Stimulated activated CD4-positive, alpha-beta T cell treated with anti-CD3 and anti-CD28 coated beads, Interleukin-12 subunit alpha, Interleukin-12 subunit beta, amount 100 ng/mL, for 48 hours (primary cell): ENCODE measurements at places on chromosomes 12 and 14.

DNA sequence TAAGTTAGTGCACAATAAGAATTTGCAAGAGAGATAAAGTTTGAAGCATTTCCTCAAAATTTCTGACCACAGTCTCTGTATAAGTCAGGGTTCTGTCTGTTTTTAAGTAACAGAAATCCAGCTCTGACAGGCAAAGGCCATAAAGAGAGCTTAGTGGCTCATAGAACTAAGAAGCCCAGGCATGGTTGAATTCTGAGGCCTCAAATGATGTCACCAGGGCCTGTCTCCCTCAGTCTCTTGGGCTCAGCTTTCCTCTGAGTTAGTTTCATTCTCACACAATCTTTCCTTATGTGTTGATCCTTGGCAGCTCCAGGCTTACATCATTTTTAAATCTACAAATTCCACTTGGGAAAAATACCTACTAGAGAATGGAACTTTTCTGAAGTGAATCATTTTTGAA is 173.4 kb upstream of the ATP2B1 start:
- DNase-seq, result no peak

GRCh38 chr12:5479761-5480160 is 47.9 kb downstream of the NTF3 start:
- no peak for DNase-seq

GRCh38 chr14:67409461-67409860 is 2.5 kb downstream of the PLEK2 start:
- DNase-seq, result no peak

DNA sequence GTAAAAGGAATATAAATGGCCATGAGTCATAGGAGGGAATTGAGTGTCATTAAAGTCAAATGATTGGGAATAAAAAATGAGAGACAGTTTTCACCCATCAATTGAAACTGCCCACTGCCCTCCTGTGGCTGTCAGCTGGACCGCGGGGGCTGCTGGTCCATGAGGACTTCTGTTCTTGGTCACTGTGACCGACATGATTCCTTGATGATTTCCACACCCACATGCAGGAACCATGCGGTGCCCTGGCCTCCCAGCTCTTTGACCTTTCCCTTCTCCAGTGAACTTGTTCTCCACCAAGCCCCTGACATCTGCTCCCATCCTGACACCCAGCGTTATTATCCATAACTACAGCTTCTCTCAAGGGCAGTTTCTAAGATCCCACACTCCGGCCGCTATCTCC is 48.4 kb downstream of the C12orf75 start:
- DNase-seq, result no peak

- DNase-seq, result no peak
These were observed 196.2 kb upstream of the ARHGAP5 start for GRCh38 chr14:31880935-31881334.

- no peak for DNase-seq
These were observed 177.8 kb downstream of the KLHL28 start for GRCh38 chr14:44783901-44784300.

DNA sequence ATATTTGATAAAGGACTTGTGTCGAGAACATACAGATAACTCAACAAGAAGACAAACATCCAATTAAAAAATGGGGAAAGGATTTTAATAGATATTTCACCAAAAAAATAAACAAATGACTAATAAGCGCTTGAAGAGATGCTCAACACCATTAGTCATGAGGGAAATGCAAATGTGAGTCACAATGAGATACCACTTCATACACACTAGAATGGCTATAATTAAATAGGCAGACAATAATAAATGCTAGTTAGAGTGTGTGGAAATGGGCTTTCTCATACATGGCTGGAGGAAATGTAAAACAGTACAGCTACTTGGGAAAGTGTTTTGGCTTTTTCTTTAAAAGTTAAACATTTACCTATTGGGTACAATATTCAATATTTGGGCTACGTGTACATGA is 34.8 kb downstream of the DLK1 start:
- no peak for DNase-seq

- DNase-seq, result no peak
These were observed 29.0 kb downstream of the PTPRB start for GRCh38 chr12:70608184-70608583.

GRCh38 chr14:34356264-34356654 is 105.8 kb downstream of the SPTSSA start:
- no peak for DNase-seq

- DNase-seq, result no peak
These were observed 244.9 kb upstream of the RGS6 start for GRCh38 chr14:71687166-71687831.

GRCh38 chr14:64801800-64802199 is 77.9 kb downstream of the SPTB start:
- DNase-seq, result no peak

GRCh38 chr14:101029668-101030290 is 126.3 kb upstream of the RTL1 start:
- no peak for DNase-seq

GRCh38 chr12:109815757-109816617 is 17.2 kb downstream of the TRPV4 start:
- no peak for DNase-seq

DNA sequence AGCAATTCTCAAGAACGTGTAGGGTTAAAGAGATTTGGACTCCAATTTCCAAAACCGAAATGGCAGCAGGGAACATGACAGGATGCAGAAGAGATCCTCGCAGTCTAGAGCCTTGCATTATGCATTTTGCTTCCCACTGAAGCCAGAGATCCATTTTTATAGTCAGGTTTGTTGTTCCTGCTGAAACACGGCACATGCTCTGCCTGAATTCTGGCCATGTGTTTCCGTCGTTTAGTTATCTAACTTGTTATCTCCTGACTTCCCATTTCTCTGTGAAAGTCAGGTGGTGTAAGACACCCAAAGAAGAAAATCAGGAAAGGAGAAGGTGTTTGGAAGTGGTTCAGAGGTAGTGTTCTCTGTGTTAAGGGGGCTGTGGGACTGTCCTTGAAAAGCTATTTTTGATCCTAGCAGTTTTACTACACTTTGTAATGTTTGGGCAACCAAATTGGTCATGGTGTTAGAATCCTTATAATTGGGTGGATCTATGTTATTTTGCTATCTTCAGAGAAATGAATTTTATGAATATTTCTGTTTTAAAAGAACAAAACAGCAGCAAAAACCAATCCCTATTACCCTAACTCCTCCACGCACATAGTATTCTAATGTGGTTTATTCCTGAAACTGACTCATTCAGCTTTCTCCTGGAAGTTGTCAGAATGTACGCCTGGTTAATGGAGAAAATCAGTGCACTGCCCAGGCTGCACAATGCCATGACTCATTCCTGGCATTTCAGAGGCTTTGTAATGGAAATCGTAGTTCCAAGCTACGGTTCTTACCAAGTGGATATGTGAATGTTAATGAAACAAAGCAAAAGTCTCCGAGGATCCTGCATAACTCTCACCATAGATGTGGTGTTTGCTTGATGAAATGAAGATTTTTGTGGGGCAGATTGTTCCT is 110.1 kb downstream of the SAMD4A start:
- no peak for DNase-seq

DNA sequence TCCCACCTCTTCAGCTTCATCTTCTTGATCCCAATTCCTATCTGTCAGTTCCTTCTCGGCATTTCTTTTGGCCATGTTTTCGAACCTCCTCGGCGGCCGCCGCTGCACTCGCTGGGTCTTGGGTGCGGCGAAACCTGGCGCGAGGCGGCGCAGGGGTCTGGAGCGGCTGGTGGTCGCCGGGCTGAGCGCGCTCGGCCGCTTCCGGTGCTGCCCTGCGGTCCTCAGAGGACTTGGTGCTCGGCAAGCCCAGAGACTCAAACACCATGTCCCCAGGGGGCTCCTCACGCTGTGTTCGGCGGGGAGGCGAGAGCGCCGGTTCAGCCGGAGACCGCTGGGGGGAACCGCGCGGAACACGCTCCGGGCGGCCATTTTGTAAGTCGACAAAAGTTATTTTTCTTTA is 51.8 kb downstream of the PPP1R36 start:
- DNase-seq, result no peak

GRCh38 chr12:14664434-14665023 is 31.9 kb downstream of the GUCY2C start:
- DNase-seq, result no peak

DNA sequence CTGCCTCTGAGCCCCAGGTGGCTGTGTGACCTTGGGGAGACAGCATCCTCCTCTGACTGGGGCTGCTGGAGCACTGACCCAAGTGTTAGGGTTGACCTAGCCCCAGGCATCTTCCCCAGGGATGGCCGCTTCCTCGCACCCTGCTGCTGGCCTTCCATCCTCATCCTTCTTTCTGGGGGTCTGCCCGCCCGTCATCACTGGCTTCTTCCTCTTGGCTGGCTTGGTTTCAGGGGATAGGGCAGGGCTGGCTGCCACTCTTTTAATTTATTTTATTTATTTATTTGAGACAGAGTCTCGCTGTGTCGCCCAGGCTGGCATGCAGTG is 3.5 kb downstream of the TEDC1 start:
- no peak for DNase-seq

GRCh38 chr12:79826267-79827128 is 108.4 kb downstream of the PPP1R12A start:
- DNase-seq, result no peak

DNA sequence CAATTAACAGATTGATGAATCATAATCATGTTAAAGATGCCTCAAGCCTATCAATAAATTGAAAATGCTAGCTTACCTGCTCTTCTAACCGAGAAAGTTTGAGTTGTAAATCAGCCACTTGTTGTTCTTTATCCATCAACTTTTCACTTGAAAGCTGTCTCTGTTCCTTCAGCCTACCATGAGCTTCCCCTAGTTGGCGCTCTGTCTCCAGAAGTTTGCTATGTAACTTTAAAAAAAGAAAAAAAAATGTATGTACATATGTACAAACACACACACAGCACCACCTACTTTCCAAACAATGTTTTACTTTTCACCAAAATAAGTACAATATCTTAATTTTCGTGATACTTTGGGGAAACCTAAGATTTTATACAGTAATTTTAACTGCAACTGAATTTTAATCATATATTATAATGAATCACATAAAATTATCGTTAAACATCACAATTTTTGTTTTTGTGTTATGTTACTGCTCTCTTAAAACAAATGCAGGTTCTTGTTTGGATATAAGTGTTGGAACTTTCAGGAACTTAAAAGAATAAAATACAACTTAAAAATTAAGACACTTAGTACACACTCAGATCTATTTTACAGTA is 101.2 kb downstream of the EEA1 start:
- DNase-seq, result peak; percentile 9

DNA sequence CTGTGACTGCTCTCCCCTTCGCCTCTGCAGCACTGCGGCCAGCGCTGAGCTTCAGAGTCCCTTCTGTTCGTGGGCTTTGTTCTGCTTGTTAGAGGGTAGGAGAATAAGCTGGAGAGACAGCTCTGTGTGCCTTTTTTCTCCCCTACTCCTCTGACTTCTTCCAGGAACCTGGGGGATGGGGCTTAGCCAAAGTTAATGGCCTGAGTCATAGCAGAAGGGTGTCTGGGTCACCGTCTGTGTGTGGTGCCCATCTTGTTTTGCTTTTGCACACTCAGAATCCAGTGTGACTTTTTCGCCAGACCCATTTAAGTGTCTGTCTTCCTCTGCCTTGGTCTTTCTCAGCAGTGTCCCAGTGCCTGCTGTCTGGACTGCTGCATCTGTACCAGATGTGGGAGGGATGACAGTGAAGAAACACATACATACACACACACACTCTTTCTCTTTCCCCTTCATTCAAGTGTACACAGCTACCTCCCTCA is 3.0 kb downstream of the KIF5A start:
- no peak for DNase-seq

DNA sequence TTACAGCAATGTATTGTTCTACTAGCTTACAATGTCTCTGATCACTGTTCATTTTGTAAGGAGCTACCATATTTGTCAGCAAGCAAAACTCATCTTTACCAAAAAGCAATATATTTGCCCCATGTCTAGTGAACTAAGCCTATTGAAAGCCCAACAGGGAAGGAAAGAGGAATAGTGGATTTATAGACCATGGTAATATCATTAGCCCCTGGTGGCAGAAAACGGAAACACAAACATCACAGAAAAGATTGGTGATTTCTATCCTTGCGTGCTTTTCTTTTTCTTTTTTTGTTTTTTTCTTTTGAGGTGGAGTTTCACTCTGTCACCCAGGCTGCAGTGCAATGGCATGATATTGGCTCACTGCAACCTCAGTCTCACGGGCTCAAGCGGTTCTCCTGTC is 1562.4 kb upstream of the TMEM132C start:
- DNase-seq, result no peak

DNA sequence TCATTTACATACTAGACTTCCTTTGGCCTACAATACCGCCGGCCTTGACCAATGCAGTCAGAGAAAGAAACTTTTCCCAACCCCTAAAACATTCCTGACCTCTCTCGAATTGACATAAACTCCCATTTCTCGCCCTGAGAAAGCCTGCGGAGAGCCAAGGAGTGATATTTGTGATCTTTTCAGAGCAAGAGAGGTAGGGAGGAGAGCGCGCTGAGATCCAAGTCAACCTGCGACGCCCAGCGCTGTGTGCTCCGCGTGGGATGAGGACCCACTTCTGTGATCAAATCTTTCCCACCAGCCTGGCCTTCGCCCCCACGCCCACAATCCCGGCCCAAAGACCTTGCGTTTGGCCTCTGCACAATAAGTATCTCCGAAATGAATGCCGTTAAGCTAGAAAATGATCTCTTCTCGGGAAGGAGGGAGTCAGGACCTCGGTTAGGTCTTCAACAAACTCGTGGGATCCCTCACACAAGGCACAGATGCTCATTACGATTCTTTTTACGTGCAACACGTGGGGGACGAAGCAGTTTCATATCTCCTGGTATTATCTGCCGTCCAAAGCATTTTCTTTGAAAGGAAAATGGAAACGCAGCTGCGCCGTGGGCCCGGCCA is 6.3 kb upstream of the NPAS3 start:
- DNase-seq, result no peak

DNA sequence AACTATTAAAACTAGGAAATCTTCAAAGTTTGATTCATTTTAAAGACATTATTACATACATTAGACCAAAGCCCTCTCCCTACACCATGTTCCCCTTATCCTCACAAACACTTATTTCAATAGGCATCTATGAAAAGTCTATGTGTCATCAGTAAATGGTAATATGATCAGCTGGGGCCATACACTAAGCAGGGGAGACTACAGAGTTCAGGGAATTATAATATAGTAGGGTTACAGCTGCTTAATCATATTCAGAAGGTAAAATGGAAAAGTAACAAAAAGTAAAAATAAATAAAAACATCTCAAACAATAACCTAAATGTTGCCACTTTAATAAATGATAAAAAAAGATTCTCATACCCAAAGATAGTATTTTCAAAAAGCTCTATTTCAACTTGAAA is 29.1 kb downstream of the PAWR start:
- no peak for DNase-seq

DNA sequence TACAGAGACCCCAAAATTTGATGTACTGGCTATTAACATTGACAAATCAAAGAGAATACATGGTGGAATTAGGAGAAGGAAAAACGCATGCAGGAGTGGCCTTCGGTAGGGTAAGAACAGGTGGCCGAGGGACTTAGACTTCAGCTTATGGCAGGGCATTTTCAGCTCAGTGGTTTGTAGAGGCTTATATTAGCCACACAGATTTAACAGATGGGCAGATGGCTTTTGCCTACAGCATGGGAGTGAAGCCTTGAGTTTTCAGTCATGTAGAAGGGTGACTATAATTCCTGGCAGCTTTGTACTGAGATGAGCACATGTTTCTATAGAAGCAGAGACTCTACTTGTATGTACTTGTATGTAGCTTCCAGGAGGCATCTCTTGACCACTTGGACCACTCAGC is 40.9 kb upstream of the PLEKHA5 start:
- DNase-seq, result no peak
